Mucosa of gallbladder (tissue), 1 donor: ENCODE measurements at places on chromosomes 3 and 15.
A peak's percentile ranks its signal among the peaks of the same experiment; 100 is the strongest.

DNA sequence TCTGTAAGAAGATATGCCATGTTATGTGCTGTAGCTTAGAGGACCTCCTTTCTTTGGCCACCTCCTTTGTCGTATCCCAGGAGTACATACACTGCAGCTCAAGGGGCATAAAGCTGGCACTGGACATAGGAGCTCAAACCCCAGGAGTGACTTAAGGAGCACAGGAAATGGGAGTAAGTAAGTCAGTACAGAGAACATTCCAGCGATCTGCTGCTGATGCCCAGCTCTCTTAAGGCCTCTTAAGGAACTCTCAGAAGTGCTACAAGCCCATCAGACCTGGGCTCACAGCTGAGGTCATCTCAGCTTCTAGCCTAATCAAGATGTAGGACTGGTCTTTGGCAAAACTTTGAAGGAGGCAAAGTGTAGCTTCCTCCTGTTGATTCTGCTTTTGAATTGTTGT is 21.6 kb upstream of the ACTL6A start:
- DNase-seq = no peak

DNA sequence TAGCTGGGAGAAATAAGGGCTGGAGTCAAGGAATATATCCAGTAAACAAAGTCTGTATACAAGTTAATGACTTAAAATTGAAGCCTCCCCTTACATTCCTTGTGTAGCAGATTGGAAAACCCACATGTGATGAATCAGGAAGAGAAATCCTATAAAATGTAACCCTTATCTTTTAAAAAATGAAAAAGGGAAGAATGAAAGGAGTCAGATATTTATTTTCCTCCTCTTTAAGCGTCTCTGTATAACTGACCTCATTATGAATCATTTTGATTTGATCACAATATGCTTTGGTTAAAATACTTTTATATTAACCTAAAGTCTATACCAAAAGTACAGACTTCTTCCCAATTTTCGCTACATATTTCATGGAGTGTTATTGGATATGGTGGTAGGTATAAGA is 316.3 kb upstream of the STAC start:
- DNase-seq = no peak

DNA sequence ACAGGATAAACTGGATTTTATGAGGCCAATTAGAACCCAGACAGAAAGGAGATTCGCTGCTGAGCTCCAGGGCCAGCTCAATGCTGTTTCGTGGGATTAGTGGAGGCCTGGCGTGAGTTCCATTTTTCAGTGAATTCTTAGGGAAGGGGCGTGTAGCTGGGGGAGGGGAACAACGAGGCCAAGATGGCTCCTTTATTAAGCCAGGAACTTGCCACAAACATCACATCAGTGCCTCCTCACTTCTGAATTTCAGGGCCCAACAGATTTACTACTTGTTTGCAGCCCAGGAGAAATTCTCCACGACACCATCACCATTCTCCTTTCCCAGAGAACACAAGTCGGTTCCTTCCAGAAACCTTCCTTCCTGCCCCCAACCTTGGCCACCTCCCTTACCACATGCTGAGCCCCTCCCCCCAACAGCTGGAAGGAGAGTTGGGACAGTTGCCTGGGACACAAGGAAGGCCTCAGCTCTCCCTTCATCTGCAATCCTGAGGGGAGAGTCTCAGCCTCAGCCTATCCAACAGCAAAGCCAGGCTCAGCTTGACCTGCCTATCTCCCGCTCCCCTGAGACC is 5.8 kb downstream of the IGDCC4 start:
- peak; percentile 30 for DNase-seq

DNA sequence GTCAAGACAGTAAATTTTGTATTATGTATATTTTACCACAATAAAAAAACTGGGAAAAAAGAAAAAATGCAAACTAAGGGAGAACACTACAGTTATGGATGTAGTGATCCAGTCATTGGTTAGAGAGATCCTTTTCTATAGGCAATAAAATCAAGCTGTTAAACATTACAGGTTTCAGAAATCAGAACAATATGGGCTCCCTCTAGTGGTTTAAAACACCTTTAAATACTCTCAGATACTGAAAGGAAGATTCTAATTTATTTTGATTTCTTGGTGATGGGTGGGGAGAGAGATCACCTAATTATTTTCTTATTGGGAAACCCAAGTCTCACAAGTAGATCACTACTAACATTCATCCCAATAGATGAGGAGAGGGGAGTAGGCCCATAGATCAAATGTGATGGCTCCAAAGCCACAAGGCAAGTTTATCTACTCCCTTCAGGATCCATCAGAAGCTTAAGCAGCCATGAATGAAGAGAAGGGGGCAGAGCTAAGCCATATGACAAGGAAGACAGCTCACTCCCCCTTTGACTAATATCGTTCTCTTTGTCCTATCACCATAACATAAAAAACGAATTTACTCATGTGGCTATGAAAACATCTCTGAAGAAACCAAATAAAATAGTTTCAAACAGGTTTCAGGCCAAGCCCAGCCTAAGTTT is 118.6 kb downstream of the ANO10 start:
- no peak for DNase-seq

DNA sequence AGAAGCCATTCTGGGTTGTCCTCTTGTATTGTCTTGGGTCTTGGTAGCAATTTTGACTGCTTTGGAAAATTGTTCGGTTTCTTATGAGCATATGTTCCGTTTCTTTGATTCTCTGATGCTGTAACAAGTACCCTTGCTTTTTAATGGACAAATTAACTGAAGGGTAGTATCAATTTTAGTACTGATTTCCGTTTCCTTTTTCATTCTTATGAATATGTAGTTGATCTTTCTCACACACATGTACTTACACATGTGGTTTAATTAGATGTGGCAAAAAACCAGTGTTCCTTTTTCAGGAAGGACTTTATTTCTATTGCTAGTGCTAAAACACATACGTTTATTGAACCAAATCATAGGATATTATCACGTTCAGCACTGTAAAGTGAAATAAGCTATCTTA is 119.1 kb downstream of the TCF12 start:
- DNase-seq = no peak

GRCh38 chr3:194808640-194809097 is 123.0 kb downstream of the FAM43A start:
- DNase-seq = no peak
